NCI-H2081 (cell line): ENCODE measurements at places on chromosomes 1 and 21.

- DNase-seq, result no peak
Observed at GRCh38 chr1:48442864-48443619, 29.0 kb downstream of the SPATA6 start.

GRCh38 chr1:43634721-43635120 is 15.2 kb upstream of the KDM4A start:
- DNase-seq, result no peak

DNA sequence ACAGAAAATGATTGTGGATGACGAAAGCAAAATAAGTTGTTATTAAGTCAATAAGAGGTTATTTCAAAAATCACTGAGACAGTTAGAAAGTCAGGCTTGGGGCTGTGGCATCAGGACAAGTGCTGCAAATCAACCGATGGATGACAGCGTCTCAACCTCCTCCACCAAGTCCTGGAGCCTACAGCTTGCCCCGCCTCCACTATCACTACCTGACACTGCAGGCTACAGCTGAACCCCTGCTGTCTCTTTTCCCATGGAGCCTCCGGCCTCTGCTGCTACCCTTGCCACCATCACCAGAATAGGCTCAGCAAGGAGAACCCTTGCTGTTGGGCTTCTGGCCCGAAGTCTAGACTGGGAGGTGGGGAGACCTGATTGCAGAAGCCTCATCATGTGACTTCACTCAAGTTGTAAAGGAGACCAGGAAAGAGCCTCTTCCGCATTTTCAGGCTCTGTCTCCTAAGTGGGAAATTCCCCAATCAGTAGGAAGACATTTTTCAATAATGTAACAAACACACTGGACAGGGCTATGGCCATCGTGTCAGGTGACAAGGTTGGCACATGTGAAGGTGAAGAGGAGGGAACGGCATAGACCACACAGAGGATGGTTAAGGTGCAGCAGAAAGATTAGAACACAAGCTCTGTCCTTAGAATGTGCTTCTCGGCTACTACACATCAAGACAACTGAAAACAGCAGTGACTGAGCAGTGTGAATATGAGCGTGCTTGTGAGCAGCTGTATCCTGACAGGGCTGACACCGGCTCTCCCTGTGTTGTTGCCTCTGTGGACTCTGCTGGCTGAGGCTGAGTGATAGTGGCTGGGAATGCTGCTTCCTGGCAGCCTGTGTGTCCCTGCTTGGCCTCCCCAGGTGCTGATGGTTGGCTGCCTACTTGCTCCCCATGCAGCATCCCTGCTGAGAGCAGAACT is 660.7 kb downstream of the PTPRU start:
- no peak for DNase-seq

- DNase-seq, result no peak
Observed at GRCh38 chr1:192977089-192977706, 82.0 kb downstream of the UCHL5 start.

- DNase-seq, result no peak
Observed at GRCh38 chr1:155773221-155773620, 83.8 kb downstream of the GON4L start.
